ENCODE measurements at places on chromosomes 7 and 10.

GRCh38 chr10:58952747-58953466 is 223.5 kb upstream of the PHYHIPL start:
- DNase-seq, result no peak

DNA sequence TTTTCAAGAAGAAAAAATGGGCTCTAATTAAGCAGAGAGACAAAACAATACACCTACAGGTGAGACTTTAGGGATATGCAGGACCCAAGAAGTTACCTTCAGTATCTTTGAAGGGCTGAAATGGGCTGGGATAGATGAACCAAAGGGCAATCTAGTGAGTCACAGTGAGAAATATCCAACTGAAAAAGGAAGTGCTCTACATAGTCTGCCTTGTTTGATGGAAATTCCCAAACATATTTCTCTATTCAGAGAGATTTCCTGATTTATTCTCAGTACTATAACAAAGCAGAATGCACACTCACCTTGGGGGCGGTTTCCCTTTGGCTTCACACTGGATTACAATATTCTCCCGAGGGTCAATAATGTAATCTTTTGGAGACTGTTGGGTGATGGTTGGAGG is 104.1 kb upstream of the LAMB4 start:
- no peak for DNase-seq

DNA sequence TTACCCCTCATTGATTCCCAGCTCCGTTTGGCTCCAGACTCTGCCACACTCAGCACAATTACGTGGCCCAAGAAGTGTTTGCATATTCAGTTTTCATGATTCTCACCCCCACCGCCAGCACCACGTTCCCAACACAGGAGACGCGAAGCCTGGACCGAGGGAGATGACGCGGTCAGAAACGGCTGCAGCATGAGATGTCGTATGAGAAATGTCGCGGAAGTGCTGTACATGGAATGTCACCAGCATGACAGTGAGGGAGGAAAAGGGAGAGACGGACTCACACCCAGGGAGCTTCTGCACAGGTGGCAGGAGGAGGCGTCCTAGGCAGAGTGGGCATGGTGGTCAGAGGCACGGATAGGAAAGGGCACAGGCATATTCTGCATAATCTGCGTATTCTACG is 188.3 kb downstream of the WDR37 start:
- no peak for DNase-seq

DNA sequence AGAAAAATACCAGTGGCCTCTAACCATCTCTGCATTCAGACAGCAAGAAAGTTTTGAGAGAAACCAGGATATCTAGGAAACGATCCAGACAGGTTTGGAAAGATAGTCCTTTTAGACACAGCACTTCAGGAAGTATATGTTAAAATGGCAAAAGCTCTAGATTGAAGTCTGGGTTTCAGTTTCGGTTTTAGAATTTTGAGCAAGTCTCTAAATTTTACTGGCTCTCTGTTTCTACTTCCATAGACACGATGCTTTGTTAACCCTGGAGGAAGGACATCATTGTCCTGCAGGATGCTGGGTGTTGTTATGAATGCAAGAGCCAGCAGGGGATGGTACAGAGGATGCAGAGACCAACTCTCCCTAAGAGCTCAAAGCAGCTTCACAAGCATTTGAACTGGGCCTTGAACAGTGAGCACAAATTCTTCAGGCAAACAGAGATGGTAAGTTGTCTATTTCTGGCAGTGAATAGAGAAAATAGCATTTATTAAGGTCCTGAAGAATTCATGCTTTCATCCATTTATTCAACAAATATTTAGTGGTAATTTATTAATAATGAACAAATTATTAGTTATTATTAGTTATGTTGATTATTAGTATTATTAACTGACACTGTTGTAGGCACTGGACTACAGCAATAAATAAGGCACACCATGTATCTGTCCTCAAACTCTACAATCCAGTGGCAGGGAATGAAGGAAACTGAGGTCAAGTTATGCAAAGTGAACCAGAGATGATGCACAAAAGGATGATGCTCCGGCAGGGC is 152.7 kb upstream of the NRP1 start:
- no peak for DNase-seq

DNA sequence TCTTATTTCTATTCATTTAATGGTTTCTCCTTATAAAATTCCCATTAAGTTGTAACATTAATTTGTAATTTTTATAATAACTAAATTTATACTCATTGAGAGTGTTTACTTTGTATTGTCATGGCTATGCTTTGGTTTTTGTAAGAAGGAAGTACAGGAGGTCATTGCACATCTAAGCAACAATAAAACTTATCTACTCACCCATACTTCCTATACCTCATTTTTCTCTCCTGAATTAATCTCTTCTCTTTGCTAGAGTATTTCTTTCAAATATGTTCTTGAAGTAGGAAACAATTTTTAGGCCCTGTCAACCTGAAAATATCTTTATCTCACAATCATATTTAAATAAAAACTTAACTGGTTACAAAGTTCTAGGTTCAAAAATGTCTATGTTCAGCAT is 95.4 kb upstream of the WDR11 start:
- DNase-seq, result no peak

GRCh38 chr7:102834999-102835398 is 77.8 kb upstream of the LRRC17 start:
- DNase-seq, result no peak

DNA sequence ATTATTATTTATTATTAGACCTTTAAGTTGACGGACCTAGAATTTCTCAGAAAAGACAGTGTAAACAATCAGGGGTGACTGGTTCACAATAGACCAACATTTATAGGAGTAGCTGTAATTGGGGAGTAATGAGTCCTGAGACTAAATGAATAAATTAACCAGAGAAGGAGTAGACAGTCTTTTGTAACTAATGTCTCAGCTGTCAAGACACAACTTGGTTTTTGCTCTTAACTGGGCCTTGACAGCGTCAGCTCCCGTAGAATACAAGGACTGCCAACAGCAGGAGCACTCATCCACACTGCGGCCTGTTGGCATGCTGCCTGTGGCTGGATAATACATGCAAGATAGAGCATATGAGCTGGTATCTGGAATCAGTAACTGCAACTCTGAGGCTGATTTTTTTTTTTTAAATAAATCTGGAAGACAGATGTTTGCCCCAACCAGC is 123.9 kb downstream of the CACNA2D1 start:
- no peak for DNase-seq

- DNase-seq, result no peak
Measured at GRCh38 chr7:106216517-106216922, 68.3 kb downstream of the NAMPT start.

GRCh38 chr7:1856161-1856887 is 186.2 kb downstream of the ELFN1 start:
- DNase-seq, result peak; percentile 59

GRCh38 chr10:112115781-112116385 is 67.7 kb downstream of the GPAM start:
- DNase-seq, result no peak

- no peak for DNase-seq
Measured at GRCh38 chr10:68826764-68827591, at the start of gene STOX1. TSS of gene STOX1 (plus strand) at chr10:68827531. CDS start at chr10:68827624, 93 bp downstream.

GRCh38 chr7:108308903-108309302 is 147.3 kb downstream of the NRCAM start:
- no peak for DNase-seq

DNA sequence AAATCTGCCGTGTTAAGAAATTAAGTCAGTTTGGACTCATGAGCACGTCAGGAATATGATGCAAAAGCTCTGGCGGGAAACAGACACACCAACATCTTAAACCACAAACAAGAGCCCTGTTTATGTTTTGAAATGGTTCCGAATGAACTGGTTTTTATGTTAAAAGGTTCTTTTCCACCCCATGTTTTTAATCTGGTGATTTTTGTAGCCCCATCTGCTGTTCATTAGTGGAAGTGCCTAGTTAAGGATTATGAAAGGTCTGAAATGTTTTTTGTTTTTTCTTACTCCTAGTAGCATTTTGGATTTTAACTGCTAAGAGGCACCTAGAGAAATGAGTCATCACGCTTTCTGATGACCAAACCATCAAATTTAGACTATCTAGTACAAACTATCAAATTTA is 404.1 kb upstream of the MKI67 start:
- DNase-seq, result no peak

GRCh38 chr10:98373260-98374040 is 41.5 kb downstream of the PYROXD2 start:
- DNase-seq, result no peak

DNA sequence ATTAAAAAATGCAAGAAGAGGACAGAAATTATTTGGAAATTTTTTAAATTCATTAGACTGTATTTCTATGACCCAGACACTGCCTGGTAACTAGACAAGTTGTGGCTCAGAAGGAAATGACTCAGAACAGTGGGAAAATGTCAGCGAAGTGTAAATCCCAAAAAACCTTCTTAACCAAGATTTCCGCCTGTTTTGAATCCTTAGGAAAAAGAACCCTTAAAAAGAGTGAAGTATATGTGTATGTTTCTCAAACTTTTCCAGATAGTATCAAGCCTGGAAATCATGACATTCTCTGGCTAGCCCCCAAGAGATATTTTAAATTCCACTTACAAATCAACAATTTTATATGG is 42.7 kb upstream of the PLXNA4 start:
- no peak for DNase-seq

DNA sequence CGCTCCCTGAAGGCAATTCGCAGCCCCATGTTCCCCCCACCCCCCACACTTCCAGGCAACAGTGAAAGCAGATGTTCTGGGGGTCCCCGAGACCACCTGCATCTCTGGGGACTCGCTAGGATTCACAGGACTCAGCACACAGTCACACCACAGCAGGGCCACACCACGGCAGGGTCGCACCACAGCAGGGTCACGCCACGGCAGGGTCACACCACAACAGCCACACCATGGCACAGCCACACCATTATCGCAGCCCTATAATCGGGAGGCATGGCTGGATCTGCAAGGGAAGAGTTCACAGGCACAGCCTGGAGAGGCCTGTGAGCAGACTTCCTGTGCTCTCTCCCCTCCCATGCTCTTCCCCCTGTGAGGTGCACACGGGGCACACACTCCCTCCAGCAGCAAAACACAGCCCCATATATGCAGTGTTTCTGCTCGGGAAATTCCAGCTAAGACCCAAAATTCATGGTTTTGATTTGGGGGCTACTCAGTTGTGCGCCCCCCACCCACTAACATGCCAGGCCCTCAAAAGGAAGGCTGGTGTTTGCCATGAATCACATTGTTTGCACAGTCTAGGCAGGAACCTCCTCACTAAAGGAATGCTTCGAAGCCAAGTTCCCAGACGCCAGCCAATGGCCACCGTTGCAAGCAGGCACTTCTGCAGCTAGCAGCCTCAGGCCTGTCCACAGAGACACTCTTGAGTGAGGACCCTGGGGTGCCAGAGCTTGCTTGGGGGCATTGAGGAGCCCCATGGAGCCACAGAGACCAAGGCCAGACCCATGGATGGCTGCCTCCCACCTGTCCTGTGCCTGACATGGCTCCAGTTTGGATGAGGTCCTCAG is 7.0 kb upstream of the DPYSL4 start:
- no peak for DNase-seq

DNA sequence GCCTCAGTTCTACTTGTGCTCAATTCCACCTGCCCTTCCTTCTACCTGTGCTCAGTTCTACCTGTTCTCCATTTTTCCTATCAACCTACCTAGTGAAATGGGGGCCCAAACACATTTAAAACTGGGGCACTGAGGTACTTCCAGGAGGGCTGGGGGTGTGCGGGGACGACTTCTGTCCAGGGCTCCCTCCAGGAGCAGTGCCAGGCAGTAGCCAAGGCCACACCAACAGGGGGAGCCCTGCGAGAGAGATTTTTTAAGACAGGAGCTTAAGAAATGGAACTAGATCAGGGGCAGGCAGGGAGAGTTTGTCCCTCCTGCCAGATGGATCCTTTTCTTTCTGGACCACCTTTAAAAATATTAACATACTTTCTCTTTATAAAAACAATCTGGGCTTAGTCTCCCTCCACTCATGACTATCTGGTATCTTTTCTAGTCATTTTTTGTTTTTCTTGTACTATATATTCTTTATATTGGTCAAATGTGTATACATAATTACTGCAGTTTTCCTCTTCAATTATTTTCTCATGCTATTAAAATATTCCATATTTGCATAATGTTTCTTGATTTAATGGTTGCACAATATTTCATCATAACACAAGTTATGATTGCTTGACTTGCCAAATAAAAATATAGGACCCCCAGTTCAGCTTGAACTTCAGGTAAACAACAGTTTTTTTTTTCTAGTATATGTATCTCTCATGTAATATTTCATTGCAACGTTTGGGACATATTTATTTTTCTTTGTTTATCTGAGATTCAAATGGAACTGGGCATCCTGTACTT is 47.3 kb upstream of the INSYN2A start:
- DNase-seq, result no peak

DNA sequence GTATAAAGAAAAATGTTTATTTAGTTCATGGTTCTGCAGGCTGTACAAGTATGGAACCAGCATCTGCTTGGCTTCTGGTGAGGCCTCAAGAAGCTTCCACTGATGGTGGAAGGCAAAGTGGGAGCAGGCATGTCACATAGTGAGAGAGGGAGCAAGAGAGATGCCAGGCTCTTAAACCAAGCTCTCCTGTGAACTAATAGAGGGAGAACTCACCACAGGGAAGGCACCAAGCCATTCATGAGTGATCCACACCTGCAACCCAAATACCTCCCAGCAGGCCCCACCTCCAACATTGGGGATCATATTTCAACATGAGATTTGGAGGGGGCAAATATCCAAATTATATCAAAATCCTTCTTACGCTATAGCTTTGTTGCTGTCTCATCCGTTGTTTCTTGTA is 113.1 kb downstream of the CPED1 start:
- DNase-seq, result no peak

- DNase-seq, result no peak
Measured at GRCh38 chr7:137774793-137775201, 72.0 kb downstream of the DGKI start.

DNA sequence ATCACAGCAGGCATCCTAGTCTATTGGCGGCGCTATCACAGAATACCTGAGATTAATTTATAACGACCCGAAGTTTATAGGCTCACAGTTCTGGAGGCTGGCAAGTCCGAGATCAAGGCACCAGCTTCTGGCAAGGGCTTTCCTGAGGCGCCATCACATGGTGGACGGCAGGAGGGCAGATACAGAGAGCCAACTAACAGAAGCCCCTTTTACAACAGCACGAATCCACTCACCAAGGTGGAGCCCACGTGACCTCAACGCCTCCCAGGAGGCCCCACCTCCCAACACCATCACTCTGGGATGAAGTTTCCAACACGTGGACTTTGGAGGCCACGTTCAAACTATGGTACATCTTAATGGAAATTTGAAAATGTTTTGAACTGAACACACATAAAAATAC is 255.3 kb downstream of the ELFN1 start:
- DNase-seq, result no peak
